ENCODE measurements at places on chromosomes 5 and 9. TPM values are rescaled to one million over a fixed set of nuclear protein-coding genes. Genes with fewer than 3 reads are reported as not detected.

Gene SPINK7
- not detected for total RNA-seq

Gene C7
- total RNA-seq = 15.2 TPM

Gene C9orf50
- total RNA-seq = 0.13 TPM

Gene GABRA1
- under 0.01 TPM for total RNA-seq

Gene STPG3
- total RNA-seq = not detected

Gene TNC
- 48.6 TPM for total RNA-seq

Gene C9orf153
- 0.26 TPM for total RNA-seq

Gene DOK3
- 2.0 TPM for total RNA-seq

Gene CDH18
- 0.12 TPM for total RNA-seq

Gene ITK
- not detected for total RNA-seq
